ENCODE measurements at places on chromosomes 4 and X.

- no peak for DNase-seq
These were observed 1900.8 kb upstream of the PCDH10 start for GRCh38 chr4:131248314-131248713.

- no peak for DNase-seq
These were observed 17.0 kb upstream of the TMEM154 start for GRCh38 chr4:152696764-152697261.

DNA sequence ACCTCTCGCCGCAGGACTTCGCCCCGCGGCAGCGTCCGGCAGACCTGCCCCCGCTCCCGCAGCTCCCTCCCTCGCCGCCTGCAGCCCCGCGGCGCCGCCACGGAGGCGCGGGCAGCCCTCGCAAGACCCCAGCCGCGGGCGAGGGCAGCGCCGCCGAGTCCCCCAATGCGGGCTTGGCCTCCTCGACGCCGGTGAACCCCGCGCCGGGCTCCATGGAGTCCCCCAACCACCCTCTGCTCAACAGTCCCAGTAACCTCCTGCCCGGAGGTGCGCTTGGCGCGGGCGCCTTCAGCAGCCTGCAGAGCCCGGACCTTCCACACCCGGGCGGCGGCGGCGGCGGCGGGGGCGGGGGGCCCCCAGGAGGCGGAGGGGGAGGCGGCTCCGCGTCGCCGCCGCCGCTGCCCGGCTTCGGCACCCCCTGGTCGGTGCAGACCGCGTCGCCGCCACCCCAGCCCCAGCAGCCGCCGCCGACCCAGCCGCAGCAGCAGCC is 1.2 kb downstream of the CPEB2 start:
- peak; percentile 77 for DNase-seq

DNA sequence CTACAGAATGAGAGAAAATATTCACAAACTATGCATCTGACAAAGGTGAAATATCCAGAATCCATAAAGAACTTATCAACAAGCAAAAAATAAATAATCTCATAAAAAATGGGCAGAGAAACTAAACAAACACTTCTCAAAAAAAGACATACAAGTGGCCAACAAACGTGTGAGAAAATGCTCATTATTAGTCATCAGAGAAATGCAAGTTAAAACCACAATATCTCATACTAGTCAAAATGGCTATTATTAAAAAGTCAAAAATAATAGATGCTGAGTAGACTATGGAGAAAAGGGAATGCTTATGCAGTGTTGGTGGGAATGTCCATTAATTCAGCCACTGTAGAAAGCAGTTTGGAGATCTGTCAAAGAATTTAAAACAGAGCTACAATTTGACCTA is 533.3 kb downstream of the TMA16 start:
- no peak for DNase-seq

DNA sequence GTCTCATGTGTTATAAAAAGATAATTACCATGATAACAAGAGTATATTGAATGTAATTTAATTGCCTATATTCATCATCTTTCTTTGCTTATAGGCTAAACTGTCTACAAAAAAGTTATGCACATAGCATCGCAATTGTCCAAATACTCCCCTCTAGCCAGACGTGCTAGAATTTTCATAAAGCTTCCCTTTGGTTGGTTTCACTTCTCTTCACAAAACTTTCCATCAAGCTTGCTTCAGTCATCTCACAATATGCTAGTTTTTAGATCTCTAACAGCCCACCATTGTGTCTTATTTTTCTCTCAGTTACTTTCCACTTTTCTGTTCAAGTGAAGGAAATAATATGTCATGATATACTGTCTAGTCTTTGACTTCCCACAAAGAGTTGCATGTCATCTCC is 448.3 kb upstream of the SPANXN1 start:
- DNase-seq = no peak

GRCh38 chr4:10334506-10335028 is 122.7 kb downstream of the ZNF518B start:
- DNase-seq = no peak

DNA sequence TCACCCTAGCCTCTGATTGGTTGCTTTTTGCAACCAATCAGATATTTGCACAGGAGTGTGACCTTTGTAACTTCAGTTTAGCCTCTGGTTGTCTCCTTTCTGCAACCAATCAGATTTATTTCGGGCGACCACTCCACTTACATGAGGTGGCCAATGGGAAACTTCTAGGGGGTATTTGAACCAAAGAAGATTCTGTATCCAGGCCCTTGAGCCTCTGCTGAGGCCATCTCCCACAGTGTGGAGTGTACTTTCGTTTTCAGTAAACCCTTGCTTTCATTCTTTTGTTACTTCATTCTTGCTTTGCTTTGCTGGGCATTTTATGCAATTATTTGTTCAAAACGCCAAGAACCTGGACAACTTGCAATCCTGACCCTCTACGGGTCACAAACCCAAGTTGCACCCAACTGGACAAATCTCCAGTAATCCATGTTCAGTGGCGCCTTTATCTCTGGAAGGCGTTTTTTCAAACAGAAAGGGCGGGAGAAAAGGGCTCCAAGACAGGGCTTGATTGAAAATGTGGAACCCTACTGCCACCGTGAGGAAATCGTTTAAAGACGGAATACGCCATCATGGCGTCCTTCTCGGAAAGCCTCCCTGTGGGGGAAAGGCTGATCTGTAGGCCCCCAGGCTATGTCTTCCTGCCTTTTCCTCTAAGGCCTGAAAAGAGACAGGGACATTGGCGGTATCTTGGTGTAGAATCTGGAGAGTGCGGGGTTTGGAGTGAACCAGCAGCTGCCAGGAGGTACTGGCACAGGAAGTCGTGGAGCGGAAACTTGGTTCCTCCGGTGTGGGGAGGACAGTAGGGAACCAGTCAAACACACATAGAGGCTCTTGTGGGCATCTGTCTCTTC is 184.6 kb downstream of the OR13H1 start:
- peak; percentile 91 for DNase-seq

DNA sequence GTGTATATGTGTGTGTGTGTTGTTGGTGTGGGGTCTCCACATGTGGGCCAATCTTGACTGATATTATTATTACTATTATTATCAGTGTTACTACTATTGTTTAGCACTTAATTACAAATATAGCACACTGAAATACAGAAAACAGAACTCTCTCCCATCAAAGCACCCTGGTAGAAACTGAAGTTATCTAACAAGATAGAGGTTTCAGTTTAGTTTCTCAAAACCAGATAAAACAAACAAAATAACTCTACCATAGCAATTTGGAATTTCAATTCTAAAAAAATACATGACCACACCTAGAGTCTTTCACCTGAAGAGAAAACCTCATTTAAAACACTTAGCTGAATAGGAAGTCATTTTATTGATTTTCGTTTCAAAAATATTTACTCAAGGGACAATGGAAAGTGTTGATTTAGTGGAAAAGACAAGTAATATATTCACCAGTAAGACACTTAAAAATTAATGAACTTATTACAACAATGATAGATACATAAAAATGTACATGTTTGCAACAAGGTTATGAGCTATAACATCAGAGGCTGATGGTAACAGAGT is 252.3 kb downstream of the PDHA2 start:
- no peak for DNase-seq

- DNase-seq = no peak
These were observed 346.0 kb upstream of the GATB start for GRCh38 chr4:152106781-152107321.

DNA sequence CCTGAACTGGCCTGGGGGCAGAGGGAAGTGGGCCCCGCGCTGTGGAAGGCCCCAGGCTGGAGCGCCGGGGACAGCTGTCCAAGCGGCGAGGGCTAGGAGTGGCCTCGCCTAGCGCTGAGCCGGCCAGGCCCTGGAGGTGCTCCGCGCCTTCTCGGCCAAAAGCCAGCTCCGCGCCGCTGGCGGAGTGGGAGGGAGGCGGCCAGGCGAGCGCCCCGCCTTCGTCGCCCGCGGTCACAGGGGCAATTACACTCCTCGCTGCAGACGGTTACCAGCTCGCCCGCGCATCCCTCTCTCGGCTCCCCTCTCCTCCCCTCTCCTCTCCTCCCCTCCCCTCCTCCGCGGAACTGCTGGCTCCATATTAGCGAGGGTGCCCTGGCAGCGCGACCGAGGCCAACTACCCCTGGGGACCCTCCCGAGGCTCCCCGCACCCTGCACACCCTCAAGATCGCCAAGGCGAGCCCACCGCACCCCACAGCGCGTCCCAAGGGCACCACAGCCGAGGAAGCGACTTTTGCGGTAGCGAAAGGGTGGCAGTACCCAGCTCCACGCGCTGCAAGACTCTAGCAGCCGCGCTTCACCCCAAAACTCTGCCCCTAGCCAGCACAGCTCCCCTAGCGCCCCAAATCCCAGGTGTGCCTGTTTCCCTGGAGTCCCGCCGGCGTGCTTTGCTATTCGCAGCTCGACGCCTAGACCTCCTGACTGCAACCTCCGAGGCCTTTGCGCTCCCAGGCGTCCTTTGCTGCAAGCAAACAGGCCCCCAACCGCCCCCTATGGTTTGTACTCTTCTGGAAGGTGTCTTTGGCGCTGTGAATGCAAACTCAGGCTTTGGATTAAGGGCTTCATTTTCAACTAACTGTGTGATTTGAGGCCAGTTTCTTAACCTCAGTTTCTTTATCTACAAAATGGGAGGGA is 91.4 kb downstream of the BCOR start:
- no peak for DNase-seq

Measured in naive thymus-derived CD8-positive, alpha-beta T cell (primary cell).